ENCODE measurements at places on chromosomes 13 and 19.

GRCh38 chr13:65468628-65469027 is 1761.5 kb downstream of the PCDH9 start:
- no peak for DNase-seq
- no peak overlapping the region for H3K4me3 ChIP-seq
- peaks cover 9% of the 10 kb centered on the region for H3K4me1 ChIP-seq
- peaks cover 10% of the 10 kb centered on the region for H3K36me3 ChIP-seq
- no peaks in the 10 kb centered on the region for H3K27me3 ChIP-seq

DNA sequence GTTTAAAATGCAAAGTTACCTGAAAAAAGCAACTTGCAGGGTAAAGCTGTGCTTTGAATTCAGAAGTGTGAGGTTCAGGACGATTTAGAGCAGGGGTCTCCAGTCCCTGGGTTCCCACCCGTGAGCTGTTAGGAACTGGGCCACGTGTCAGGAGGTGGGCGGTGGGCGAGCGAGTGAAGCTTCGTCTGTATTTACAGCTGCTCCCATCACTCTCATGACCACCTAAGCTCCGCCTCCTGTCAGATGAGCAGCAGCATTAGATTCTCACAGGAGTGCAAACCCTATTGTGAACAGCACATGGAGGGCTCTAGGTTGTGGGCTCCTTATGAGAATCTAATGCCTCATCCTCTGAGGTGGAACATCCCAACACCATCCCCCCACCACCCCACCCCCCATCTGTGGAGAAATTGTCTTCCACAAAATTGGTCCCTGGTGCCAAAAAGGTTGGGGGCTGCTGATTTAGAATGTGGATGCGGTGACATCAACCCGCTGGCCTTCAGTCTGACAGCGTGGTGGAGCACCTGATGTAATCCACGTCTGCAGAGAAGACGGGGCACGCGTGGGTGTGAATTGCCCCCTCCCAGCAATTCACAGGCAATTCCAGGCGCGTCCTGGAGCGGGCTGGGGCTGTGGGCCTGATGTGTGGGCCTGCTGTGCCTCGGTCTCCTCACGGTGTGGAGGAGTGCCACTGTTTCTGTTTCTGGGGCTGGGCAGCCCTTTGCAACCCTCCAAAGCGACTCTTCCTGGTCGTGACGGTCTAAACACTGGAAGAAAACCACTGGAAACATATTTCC is 214.0 kb upstream of the SOX1 start:
- no peak overlapping the region for H3K4me3 ChIP-seq
- H3K4me1 ChIP-seq, result no peaks in the 10 kb centered on the region
- no peak for DNase-seq
- peaks cover 62% of the 10 kb centered on the region for H3K27me3 ChIP-seq
- H3K36me3 ChIP-seq, result no peaks in the 10 kb centered on the region

DNA sequence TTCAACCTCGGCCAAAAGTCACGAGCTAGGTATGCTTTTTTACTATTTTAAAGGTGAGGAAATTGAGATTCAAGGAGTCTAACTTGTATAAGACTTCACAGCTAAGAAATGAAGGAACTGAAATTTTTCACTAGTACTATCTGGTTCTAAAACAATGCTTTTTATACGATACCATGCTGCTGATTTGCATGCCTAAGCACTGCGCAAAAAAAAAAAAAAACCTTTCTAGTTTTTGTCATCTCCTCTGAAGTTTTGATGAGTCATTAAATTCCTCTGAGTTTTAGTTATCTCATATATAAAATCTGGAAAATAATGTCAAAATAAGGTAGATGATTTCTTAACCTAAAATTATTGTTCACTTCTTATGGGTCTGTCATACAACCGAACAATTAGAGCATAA is 28.0 kb upstream of the UFM1 start:
- no peak for DNase-seq
- no peak overlapping the region for H3K4me3 ChIP-seq
- H3K27me3 ChIP-seq, result no peaks in the 10 kb centered on the region
- H3K4me1 ChIP-seq, result peaks cover 1% of the 10 kb centered on the region
- no peak overlapping the region for H3K27ac ChIP-seq

DNA sequence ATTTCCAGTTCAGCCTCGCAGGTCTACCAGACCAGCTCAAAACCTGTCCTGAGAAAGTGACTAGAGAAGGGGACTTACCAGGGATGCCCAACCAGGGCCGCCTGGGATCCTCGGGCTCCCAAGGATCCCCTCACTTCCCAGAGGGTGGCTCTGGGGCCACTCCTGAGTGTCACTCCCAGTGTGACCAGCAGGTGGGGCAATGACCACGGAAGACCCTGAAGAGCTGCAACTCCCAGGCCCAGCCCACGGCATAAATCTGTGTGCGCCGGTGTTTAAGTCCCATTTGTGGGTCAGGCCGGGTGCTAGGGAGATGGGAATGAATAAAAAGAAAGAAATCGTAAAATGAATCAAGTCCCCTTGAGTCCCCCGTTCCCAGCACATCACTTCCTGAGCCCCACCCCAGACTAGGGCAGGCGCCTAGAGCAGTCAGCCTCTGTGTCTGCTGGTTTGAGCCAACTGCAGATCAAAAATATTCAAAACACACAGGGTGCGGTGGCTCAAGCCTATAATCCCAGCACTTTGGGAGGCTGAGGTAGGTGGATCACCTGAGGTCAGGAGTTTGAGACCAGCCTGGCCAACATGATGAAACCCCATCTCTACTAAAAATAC is 10.7 kb downstream of the PTGIR start:
- H3K4me1 ChIP-seq, result peaks cover 14% of the 10 kb centered on the region
- H3K27me3 ChIP-seq, result no peaks in the 10 kb centered on the region
- no peak overlapping the region for H3K4me3 ChIP-seq
- H3K36me3 ChIP-seq, result peaks cover 4% of the 10 kb centered on the region
- H3K27ac ChIP-seq, result peak overlapping the region; percentile 50

GRCh38 chr19:8081569-8082550 is 29.3 kb downstream of the CCL25 start:
- peaks cover 50% of the 10 kb centered on the region for H3K36me3 ChIP-seq
- no peaks in the 10 kb centered on the region for H3K27me3 ChIP-seq
- H3K4me3 ChIP-seq, result no peak overlapping the region
- H3K4me1 ChIP-seq, result no peaks in the 10 kb centered on the region

DNA sequence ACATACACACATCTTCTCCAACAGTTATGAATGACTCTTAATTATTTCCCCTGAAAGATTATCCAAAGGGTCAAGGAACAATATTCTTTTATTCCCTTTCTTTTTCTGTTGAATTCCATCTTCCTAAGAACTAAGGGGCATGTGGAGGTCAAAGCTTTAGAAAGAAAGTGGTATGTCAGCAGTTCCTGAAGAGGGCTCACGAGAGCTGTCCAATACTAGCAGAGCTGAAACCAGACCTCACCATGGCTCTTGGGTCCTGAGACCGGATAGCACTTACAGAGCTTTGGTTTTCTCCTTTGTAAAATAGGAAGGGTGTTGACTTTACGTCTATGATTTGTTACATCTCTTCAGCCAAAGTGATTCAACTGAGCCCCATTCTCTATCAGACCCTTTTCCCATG is 109.8 kb upstream of the FREM2 start:
- DNase-seq, result no peak
- no peaks in the 10 kb centered on the region for H3K27me3 ChIP-seq
- H3K36me3 ChIP-seq, result no peaks in the 10 kb centered on the region
- H3K27ac ChIP-seq, result no peak overlapping the region
- H3K4me3 ChIP-seq, result no peak overlapping the region

DNA sequence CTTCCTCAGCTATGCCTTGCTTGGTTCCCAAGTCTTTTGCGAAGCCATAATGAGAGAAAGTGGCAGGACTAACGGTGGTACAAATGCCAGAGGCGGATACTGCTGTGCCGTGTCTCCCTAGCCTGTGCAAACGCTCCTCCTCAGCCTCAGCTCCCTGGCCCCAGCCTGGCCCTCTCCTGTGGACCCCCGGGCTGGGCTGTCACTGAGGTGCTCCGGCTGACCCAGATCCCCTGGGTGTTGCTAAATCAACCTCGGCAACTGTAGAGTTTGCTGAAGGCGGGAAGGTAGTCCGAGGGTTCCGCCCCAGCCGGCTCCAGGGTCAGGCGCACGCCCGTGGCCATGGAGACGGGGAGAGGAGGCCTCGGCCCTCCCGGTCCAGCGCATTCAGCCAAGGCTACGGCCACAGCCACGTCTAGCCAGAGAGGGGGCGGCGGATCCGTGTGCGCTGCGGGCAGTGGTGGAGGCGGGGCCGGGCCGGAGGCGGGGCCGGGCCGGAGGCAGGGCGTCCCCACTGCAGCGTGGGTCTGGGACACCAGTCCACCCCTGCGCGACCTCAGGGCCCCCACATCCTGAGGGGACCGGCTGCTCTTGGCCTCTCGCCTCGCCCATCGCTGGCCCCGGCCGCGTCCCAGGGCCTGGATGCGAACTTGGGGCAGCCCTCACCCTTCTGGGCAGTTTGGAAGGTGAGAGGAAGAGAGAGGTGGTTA is 16.4 kb upstream of the ZNF492 start:
- H3K27ac ChIP-seq, result no peak overlapping the region
- H3K4me1 ChIP-seq, result no peaks in the 10 kb centered on the region
- no peak for DNase-seq
- H3K4me3 ChIP-seq, result no peak overlapping the region

DNA sequence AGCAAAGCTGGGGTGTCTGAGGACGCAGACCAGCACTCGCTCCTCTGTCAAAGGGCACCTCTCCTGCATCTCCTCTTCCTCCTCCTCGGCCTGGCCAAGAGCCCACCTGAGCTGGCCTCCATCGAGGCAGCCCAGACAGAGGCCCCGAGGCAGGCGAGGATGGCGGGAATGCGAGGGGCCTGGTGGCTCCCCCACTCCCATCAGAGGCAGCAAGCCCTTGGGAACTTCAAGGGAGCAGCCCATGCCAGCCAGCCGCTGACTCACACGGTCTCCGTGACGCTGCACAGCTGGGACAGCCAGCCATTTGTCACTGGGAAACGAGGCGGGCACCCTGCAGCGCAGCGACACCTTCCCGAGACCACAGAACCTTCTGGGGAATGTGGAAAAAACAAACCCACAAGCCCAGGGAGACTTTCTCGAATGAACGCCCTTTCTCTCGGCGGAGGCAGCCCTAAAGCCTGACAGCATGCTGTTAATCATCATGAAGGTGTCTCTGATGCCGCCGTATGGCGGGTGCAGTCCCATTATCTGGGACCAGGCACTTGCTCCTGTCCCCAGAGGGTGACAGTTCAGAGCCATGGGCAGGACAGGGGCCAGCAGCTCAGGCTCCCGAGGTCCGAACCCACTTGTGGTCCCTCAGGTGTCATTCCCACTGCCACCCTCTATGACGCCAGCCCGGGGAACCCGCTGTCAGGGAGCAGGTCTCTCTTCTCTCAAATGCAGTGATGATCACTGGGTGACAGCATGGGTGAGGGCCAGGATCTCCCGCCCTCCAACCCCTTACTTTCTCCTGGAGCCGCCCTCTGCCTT is 53.0 kb downstream of the PEPD start:
- no peak overlapping the region for H3K4me3 ChIP-seq
- DNase-seq, result no peak
- H3K27ac ChIP-seq, result no peak overlapping the region

- H3K36me3 ChIP-seq, result no peaks in the 10 kb centered on the region
- no peak overlapping the region for H3K27ac ChIP-seq
- H3K4me1 ChIP-seq, result peaks cover 12% of the 10 kb centered on the region
- no peak for DNase-seq
- peaks cover 2% of the 10 kb centered on the region for H3K27me3 ChIP-seq
Measured at GRCh38 chr13:26071691-26072090, 19.9 kb upstream of the SHISA2 start.

DNA sequence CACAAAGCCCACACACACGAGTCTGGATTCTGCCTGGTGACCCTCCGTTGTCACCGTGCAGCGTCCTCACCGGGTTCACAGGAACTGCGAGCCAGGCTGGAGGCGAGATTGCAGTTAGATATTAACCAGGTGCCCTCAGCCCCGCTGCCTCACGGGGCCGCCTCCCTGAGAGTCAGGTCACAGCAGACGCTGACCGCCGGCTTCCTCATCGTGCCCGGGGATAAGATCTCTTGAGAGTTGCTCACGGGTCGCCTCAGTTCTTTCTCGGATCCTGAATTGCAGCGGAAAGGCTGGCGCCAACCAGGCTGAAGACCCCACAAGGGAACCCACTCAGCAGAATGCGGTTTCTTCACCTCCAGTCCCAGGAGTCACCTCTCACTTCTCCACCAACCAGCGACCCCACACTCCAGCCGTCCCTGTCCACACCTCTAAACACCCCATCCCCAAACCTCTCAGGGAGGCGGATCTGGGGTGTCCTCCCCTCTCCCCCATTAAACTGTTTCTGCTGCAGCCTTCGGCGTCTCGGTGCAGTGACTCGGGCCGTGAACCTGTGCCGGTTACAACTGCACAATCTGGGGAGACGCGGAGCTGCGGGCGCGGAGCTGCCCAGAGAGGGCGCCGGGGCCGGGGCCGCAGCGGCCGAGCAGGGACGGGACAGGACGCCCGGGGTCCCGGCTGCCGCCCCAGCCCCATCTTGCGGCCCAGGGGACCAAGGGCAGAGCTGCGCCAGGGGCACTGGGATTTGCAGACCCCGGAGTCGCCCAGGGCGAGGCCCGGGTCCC is 591 bp downstream of the ZNF823 start:
- peaks cover 7% of the 10 kb centered on the region for H3K36me3 ChIP-seq
- DNase-seq, result peak; percentile 31
- no peaks in the 10 kb centered on the region for H3K27me3 ChIP-seq
- peak overlapping the region; percentile 100 for H3K4me3 ChIP-seq
- peak overlapping the region; percentile 100 for H3K27ac ChIP-seq
- peaks cover 39% of the 10 kb centered on the region for H3K4me1 ChIP-seq

DNA sequence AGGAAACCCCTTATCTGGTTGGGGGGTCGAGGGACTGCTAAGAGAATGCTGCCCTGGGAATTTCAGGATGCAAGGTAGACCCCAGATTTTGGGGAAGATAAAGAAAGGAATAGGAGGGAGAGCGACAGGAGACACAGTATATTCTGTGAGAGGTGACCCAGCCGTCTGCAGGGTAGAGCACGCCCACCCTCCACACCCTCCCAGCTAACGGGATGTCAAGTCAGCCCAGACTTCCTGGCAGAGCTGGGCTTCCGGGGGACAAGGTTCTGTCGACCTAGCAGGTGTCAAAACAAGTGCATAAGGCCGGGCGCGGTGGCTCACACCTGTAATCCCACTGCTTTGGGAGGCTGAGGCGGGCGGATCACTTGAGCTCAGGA is 695 bp upstream of the PRR36 start:
- peaks cover 30% of the 10 kb centered on the region for H3K4me1 ChIP-seq
- peaks cover 37% of the 10 kb centered on the region for H3K27me3 ChIP-seq
- H3K4me3 ChIP-seq, result peak overlapping the region; percentile 79
- no peaks in the 10 kb centered on the region for H3K36me3 ChIP-seq

DNA sequence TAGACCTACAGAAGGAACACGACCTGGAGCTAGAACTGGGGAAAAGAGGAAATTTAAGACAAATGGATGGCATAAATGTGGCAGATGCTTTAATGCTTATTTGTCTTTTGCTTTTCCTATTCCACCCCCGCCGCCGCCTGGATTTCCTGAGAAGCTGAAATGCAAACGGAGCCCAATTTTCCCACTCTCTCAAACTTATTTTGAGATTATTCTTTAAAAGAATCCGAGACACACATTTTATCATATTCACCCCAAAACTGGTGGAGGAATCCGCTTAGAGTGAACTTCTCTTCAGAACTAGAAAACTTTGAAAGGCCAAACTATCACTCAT is 5.8 kb downstream of the POU4F1 start:
- no peak overlapping the region for H3K4me3 ChIP-seq
- peaks cover 7% of the 10 kb centered on the region for H3K4me1 ChIP-seq
- H3K27ac ChIP-seq, result no peak overlapping the region
- DNase-seq, result no peak
